ENCODE measurements at places on chromosomes 5 and 9.

DNA sequence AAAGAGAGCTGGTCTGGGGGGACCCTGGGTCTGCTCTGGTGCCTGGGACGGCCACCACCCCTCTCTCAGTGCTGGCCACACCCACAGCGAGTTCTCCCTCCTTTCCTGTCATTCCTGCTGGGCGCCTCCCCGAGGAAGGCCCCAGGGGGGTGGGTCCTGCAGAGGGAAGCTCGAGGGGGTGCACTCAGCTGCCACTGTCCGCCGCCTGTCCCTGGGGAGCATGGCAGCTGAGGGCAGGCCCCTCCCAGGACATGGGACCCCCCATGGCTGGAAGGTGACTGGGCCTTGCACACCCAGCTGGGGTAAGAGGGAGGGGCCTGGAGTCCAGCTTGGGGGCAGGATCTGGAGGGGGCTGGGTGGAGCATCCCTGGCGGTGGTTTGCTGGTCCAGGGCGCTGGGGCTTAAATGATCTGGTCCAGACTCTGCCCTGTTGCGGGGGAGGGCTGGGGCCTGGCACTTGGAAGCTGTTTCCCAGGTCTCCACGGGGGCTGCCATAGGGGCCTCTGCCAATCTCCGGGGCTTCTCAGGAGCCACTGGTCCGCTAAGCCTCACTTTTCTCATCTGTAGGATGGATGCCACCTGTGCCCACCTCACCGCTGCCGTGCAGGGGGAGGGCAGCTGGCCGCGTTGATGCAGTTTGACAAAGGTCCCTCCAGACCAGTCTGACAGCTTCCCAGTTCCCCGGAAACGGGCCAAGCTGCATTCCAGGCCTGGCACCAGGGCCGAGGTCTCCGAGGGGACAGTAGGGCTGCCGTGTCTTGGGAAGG, 6.0 kb upstream of the SLC2A6 start:
- DNase-seq = no peak

- no peak for DNase-seq
These were observed 45.7 kb downstream of the SNX18 start for GRCh38 chr5:54563083-54563761.

DNA sequence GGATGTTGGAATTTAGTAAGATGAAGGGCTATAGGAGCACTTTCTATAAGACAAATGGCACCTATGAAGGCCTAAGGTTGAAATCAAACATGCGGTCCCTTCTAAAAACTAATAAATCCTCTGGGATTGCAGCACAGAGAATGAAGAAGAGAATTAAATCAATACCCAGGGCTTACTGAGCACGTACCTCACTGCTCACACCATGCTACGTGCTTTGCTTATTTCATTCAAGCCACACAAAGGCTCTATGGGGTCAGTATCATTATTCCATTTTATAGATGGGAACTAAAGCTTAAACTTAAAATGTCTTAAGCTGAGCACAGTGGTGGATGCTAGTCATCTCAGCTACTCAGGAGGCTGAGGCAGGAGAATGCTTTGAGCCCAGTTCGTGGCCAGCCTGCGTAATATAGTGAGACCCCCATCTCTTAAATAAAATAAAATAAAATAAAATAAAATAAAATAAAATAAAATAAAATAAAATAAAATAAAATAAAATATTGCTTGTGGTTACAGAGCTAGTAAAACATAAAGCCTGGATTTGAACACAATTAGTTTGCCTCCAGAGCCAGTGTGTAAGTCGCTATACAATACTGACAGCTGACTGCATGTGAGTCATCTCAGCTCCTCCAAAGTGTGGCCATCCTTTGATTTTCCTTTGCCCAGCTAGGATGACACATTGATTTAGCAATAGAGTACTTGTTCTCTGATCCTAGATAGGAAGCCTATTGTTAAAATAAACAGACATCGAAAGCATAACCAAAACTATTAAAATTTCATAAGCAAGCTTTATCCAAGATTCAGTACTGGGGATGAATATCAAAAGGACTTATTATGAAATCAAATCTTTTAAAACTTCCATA, 20.9 kb upstream of the DPYSL3 start:
- peak; percentile 89 for DNase-seq

DNA sequence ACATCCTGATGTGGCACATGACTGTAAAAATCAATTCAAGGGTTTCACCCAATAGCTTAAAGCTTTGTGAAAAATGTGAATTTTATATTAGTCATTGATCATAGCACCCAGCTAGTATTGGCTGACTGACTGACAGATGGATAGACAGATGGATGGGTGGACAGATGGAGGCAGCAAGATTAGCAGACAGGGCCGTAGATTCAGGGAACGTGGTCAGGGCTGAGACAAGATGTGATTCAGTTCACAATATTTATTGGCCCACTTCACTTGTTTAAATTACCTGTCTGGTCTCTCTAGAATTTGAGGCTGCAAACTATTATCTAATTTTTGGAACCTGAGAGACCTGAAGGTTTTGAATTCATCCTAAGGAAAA, 12.0 kb upstream of the PCSK5 start:
- no peak for DNase-seq

DNA sequence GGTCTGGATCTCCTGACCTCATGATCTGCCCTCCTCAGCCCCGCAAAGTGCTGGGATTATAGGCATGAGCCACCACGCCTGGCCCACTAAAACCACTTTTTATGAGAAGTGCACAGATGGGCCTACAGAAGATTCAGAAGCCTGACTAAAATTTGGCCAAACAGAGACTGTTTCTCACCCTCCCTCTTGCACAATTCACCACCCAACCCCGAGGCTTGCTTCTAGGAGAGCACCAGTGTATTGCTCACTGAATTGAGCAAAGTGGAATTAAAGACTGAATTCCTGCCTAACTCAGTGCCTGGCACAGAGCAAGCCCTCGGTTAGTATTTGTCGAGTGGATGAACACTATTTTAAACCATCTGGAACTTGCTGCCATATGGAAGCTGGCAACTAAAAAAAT, 3.4 kb upstream of the DCTN4 start:
- DNase-seq = no peak

DNA sequence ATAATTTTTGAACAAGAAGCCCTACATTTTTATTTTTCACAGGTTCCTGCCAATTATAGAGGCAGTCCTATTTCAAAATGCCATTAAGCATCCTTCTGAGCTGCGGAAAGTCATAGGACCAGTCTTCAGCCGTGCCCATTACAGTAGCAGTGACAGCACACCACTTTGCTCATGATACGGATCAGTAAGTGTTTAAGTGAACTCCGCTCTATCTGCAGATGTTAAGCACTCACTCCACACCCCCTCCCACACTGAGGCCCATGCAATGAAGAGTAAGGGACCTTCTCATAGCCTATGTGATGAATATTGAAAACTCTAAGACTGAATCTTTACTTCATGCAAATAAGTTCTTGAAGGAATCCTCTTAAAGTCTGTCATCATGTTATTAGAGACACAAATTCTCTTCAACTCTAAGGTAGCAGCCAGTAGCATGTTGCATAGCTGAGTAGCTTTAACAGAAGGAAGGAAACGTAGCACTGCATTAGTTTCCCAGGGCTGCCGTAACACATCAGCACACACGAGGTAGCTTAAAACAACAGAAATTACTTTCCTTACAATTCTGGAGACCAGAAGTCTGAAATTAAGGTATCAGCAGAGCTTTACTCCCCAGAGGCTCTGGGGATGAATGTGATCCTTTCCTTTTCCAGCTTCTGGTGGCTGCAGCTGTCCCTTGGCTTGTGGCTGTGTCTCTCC, 20.3 kb upstream of the TAF11L2 start:
- no peak for DNase-seq

- no peak for DNase-seq
These were observed 214.8 kb downstream of the NR3C1 start for GRCh38 chr5:143188692-143189091.

DNA sequence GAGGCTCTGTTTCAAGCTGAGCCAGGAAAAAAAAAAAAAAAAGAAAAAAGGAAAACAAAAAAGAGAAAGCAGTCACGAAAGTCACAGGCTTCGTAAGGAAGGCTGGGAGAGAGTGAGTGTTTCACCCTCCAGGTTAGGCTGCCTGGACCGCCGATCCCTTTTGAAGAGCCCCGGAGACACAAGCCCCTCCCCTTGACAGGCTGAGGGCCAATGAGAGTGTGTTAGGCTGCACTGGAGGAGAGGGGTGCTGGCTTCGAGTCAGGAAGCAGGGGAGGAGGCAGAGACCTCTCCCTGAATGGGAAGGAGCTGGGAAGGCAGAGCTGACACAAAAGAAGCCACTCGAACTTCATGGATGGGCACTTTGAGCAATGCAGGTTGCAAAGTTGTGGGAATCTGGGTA, at the start of gene NMUR2:
TSS of gene NMUR2 (minus strand) at position 135 of the 400 bp plus-strand sequence. CDS start 166 bp downstream, outside the sequence.
- peak; percentile 1 for DNase-seq

GRCh38 chr5:173717959-173718358, 101.5 kb upstream of the BOD1 start:
- no peak for DNase-seq

DNA sequence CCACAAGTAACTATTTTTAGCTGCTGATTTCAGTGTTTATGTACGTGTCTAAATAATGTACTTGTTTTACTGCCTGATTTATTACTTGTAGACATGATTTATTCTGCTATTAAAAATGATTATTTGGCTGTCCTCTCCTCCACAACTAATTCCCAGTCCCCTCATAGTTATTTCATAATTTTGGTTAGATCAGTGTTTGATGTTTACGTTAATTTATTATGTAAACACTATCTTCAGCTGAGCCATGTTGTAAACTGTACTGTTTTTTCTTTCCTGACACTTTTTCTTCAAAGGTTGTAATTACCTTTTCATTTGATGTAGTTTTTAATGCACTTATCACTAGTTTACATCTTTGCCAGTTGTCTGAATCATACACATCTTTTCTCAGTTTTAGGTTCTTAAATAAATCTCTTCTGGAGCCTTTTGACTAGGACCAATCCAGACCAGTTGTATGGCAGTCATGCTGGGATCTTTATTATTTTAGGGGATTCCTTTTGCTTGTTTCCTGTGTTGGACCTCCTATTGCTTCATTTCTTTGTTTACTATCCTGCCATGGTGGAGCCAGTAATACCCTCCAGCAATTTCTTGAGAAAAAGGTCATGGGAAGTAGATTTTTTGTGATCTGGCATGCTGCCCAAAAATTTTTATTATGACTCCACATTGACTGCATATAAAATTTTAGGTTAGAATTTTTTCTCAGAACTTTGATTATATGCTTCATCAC, 16.1 kb downstream of the AP3S1 start:
- DNase-seq = peak; percentile 85

GRCh38 chr5:83956386-83956785, 235.7 kb upstream of the HAPLN1 start:
- DNase-seq = no peak

DNA sequence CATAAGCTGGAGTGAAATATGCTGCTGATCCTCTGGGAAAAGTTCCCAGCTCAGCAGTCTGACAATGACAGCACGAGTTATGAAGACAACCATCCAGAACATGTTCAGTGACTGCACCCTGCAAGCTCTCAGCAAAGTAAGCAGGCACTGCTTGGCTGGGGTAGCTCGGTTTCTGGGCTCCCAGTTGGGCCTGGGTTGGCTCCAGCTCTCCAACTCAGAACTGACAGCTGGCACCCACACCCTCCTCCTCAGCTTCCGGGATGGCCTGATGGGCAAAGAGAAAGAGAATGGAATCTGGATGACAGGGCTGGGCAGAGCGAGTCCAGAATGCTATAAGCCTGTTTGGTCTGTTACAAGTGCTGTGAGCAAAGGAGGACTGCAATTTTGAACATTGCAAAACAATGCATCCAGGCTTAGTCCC, 185.0 kb downstream of the CSNK1G3 start:
- peak; percentile 41 for DNase-seq

GRCh38 chr5:119323601-119324000, 32.2 kb upstream of the TNFAIP8 start:
- peak; percentile 38 for DNase-seq

DNA sequence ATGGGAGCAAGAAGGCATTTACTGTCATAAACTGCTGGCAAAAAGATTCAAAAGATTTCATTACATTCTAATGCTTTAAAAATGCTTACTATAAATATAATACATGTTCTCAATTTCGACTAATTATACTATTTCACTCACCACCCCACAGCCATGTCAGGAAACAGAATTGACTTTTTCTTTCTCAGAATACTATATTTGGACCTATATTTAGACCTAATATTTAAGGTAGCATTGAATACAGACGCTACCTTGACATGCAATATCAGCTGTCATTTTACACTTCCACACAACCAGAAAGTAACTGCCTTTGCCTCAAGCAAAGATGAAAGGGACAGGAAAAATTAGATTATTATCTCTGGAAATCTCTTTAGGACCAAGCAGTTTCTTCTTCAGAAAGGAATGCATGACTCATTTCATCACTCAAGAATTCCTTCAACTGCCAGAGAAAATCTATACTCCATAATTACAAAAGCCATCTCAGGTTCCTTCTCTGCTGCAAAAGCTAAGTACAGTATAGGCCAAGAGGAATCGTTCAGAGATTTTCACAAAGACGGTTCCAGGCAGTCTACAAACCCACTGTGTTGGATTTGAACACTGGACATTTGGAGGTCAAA, 11.8 kb upstream of the UBE2QL1 start:
- peak; percentile 50 for DNase-seq

DNA sequence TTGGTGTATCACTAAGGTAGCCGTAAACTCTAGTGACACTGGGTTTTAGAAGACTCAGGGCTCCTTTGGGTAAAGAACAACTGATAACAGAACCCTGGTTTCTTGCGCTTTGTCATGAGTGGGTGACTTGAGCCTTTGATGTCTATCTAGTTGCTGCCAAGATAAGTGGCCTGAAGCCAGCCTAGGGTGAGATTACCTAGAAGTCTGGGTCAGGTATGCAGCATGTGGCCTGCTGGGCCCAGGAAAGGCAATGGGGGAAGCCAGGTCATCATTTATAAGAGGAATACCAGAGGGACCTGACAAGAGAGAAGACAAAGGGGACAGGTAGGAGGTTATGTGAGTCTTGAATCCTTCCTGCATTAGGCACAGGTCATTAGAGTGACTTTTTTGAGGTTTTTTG, 23.2 kb upstream of the GARNL3 start:
- no peak for DNase-seq

- no peak for DNase-seq
These were observed 5.1 kb downstream of the DBN1 start for GRCh38 chr5:177468329-177468684.

GRCh38 chr9:136021872-136022681, 60.9 kb upstream of the UBAC1 start:
- no peak for DNase-seq

GRCh38 chr9:127526655-127527559, 75.6 kb downstream of the LRSAM1 start:
- DNase-seq = no peak

DNA sequence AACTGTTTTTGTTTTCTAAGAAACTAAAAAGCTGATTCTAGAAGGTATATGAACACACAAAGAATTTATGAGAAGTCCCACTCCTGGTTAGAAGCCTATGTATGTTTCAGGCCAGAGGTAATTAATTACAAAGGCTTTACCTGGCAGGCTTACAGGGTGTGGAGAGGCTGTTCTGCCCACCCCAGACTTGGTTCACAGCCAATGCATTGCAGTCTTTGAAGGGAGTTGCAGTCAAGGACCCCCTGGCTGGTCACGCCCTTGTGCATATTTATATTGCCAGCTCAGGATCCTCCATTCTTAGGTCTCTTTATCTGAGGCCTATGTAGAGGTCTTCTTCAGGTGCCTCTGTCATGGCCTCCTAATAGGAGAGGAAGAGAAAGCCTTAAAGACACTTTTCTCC, 13.6 kb upstream of the PRSS3 start:
- DNase-seq = no peak

Data from EL (cell line).